Neuronal stem cell (in vitro differentiated cells): ENCODE measurements at places on chromosomes 13 and 19.

DNA sequence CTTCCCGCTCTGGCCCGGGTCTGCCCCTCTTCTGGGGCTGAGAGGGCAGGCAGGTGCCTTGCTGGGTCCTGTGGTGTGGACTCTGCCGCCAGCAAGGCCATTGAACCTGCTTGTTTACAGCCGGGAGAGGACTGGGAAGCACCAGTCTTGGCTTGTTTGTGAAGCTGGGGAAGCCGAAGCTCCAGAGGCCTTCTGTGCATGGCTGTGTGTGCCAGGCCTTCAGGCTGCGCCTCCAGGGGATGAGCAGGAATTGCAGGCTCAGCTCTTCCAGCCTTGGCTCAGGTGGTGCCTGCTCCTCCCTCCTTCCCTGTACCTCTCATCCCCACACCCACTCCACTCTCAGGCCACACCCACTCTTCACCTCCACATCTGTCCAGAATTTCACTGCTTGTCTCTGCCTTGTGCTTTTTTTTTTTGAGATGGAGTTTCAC is 17.5 kb downstream of the NDUFB7 start:
- no peak overlapping the region for H3K27ac ChIP-seq
- no peak overlapping the region for H3K4me3 ChIP-seq
- peaks cover 8% of the 10 kb centered on the region for H3K36me3 ChIP-seq
- H3K4me1 ChIP-seq = peaks cover 11% of the 10 kb centered on the region

DNA sequence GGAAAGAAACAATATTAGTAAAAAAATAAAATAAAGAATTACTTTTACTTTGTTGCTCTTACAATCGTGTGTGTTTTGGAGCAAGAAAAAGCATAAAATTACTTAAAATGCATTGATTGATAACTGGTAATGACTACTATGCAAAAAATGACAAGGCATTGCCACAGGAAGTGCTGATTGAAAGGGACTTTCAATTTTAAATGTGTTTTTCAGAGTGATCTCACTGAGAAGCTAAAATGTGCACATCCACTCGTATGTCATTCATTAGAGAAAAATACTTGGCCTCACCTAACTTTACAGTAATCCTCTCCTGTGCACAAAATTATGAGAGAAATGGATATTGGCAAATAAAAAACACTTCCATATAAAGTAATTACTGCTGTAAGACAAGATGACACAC is 934.9 kb downstream of the SLITRK6 start:
- H3K4me3 ChIP-seq = no peak overlapping the region
- no peaks in the 10 kb centered on the region for H3K36me3 ChIP-seq
- DNase-seq = no peak

DNA sequence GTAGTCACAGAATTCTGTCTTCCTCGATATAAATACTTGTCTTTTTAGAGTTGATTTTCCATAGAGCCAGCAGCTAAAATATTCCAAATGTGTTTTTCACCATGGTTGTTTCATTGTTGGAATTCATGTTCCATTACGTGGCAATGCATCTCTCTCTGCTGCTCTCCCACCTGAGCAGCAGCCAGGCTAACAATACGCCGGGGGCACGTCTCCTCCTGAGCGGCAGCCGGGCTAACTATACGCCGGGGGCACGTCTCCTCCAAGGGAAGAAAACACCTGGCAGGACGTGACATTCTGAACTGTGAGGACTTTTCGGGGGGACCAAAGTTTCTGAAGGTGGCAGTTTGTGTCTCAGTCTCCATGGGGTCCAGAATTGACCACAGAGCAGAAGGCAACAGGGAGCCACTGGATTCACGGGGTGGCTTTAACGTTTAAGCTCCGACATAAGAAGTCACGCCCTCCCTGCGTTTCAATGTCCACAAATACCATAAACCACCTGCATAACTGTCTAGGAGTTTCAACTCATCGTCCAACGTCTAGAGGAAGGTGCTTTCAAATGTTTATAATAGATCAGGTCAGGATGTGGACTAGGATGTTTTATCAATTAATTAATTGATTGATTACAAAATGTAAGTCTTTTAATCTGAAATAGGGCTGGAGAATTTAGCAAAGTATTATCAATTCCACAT is 15.1 kb downstream of the PLPP2 start:
- H3K4me1 ChIP-seq = peaks cover 11% of the 10 kb centered on the region
- no peak overlapping the region for H3K4me3 ChIP-seq
- DNase-seq = no peak
- H3K27ac ChIP-seq = no peak overlapping the region
- no peaks in the 10 kb centered on the region for H3K36me3 ChIP-seq

DNA sequence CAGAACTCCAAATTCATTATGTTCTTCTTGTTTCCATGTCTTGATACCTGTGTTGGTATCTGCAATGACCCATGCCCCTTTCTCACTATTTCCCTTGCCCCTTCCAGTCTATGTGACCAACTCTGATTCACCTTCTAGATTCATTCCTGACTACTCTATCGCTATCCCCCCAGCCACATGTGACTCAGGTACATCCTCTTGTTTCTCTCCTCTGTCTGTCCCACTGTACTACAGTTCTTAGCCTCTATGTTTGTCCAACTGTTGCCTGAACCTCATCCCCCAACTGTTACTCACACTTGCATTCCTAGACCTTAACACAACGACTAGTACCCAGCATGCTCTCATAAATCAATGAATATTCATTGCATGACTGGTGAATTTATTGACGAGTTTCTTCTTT is 10.0 kb upstream of the FLT3 start:
- no peak overlapping the region for H3K27ac ChIP-seq
- no peaks in the 10 kb centered on the region for H3K4me1 ChIP-seq
- H3K27me3 ChIP-seq = no peaks in the 10 kb centered on the region
- H3K4me3 ChIP-seq = no peak overlapping the region

DNA sequence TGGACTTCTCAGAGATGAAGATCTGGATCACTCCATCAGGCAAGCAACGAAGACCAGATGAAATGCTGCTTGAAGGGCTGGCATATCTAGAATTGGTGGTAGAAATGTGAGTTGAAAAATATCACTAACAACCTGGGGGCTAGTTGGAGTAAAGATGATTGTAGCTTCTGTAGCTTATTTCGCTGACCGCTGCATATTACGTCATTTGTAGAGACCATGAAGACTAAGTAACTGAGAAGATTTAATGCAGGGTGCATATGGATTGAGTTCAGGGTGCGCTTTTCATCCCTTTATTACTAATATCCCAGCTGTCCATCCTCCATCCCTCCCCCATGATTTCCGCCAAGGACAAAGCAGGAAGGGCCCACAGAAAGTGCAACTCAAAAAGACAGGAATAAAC is 1364.0 kb downstream of the PCDH9 start:
- no peak overlapping the region for H3K4me3 ChIP-seq
- DNase-seq = no peak
- no peaks in the 10 kb centered on the region for H3K27me3 ChIP-seq
- H3K27ac ChIP-seq = no peak overlapping the region
- H3K36me3 ChIP-seq = no peaks in the 10 kb centered on the region
- H3K4me1 ChIP-seq = no peaks in the 10 kb centered on the region

- peak overlapping the region; percentile 61 for H3K27ac ChIP-seq
- no peaks in the 10 kb centered on the region for H3K27me3 ChIP-seq
- peaks cover 30% of the 10 kb centered on the region for H3K4me1 ChIP-seq
- no peak for DNase-seq
- peak overlapping the region; percentile 35 for H3K4me3 ChIP-seq
Measured at GRCh38 chr19:1103132-1103707, 574 bp upstream of the GPX4 start.

GRCh38 chr13:19618977-19619376 is 14.5 kb upstream of the MPHOSPH8 start:
- no peak overlapping the region for H3K27ac ChIP-seq
- H3K27me3 ChIP-seq = no peaks in the 10 kb centered on the region
- no peak for DNase-seq
- H3K4me1 ChIP-seq = no peaks in the 10 kb centered on the region
- no peaks in the 10 kb centered on the region for H3K36me3 ChIP-seq
- no peak overlapping the region for H3K4me3 ChIP-seq

DNA sequence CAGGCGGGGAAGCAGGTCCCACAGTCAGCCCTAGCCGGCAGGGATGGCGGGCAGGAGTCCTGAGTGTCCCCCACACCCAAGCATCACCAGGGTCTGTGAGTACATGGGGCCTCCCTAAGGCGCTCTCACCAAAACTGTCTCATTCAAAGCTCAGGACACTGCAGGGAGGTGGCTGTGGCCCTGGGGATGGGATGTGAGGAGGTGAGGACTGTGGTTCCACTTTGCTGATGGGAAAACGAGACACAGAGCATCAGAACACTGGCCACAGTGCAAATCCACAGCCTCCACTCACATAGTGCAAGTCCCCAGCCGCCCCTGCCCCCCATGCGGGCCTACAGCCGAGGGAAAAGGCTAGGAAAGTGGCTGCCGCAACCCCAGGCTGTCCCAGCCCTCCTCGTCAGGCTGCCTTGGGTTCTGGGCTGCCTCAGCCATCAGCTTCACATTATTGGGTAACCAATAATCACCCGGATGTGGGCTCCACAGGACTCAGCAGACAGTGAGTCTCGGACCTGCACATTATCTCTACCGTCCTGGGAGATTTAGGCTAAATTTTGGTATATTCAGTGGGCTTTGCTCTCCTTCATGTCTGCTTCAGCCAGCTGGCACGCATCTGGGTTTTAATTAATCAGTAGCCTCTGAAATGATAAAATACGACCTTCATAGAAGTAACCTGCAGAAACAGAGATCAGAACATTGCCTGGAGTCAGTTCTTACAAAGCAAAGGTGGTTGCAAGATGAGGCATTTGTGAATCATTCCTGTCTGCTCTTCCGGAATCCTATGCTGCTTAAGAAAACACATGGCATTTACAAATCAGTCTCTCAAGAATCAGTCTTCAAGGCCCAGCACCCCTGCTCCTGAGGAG is 77.0 kb downstream of the SOX1 start:
- no peak overlapping the region for H3K4me3 ChIP-seq
- no peaks in the 10 kb centered on the region for H3K36me3 ChIP-seq
- H3K27me3 ChIP-seq = no peaks in the 10 kb centered on the region
- H3K4me1 ChIP-seq = peaks cover 8% of the 10 kb centered on the region

GRCh38 chr13:24279327-24280110 is 29.9 kb upstream of the C1QTNF9 start:
- no peak overlapping the region for H3K27ac ChIP-seq
- no peak for DNase-seq
- H3K4me3 ChIP-seq = no peak overlapping the region
- no peaks in the 10 kb centered on the region for H3K4me1 ChIP-seq
- H3K27me3 ChIP-seq = no peaks in the 10 kb centered on the region

GRCh38 chr13:32976056-32976805 is 40.0 kb upstream of the KL start:
- H3K36me3 ChIP-seq = no peaks in the 10 kb centered on the region
- H3K27ac ChIP-seq = no peak overlapping the region
- no peaks in the 10 kb centered on the region for H3K27me3 ChIP-seq
- DNase-seq = no peak
- H3K4me3 ChIP-seq = no peak overlapping the region

- no peak for DNase-seq
- no peak overlapping the region for H3K27ac ChIP-seq
- no peaks in the 10 kb centered on the region for H3K4me1 ChIP-seq
- H3K27me3 ChIP-seq = peaks cover 22% of the 10 kb centered on the region
Measured at GRCh38 chr13:28537171-28537570, 42.2 kb upstream of the FLT1 start.

DNA sequence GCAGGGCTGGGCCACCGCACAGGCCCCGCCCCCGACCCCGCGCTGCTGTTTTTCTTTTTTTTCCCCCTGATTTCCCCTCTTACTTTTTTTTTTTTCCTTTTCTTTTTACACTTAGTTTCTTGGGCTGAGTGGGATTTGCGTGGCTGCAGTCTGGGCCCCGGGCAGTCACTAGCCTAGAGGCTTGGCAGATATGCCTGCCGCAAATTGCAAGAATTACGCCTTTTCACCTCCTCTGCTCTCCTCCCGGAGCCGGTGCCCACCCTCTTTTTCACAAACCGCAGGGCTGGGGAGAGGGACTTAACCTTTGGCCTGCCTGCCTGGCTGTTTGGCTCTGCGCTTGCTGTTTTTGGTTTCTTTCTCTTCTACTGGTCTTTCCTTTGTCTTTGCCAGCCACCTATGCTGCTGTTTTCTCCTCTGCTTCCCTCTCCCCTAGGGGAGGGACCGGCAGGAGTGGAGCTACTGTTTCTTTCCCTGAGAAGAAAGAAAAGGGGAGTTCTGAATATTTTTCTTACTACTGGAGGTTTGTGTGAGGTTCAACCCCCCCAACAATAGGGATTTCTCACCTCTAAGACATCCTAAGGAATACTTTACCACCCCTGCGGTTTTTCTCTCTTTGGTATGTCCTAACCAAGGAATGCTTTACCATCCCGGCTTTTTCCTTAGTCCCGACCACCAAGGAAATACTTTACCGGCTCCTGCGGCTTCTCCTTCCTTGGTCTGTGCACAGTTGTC is 11.0 kb downstream of the ZNF552 start:
- H3K27ac ChIP-seq = peak overlapping the region; percentile 99
- H3K36me3 ChIP-seq = peaks cover 10% of the 10 kb centered on the region
- peak overlapping the region; percentile 49 for H3K4me3 ChIP-seq
- DNase-seq = peak; percentile 91

DNA sequence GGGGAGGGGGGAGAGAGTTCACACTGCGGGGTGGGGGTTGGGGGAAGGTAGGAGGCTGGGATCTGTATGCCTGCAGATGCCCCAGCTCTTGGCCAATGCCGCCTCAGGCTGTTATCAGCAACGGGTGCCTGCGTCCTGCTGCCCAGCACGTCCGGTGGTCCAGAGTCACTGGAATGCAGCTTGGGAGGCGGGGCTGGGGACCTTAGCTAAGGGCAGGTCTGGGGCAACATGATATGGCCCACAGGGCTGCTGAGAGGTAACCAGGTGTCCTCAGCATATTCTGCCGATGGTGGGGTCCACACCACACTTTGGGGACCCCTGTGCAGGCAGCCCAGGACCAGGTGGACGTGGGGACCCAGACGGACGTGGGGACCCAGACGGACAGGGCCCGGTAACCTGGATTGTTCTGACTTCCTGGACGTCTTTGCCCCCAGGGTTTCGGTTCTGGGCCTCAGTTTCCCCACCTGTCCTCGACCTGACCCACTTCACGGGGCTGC is 668 bp upstream of the ARHGAP45 start:
- H3K27ac ChIP-seq = no peak overlapping the region
- DNase-seq = no peak
- H3K36me3 ChIP-seq = no peaks in the 10 kb centered on the region
- H3K4me1 ChIP-seq = peaks cover 12% of the 10 kb centered on the region
- H3K4me3 ChIP-seq = no peak overlapping the region
- H3K27me3 ChIP-seq = peaks cover 42% of the 10 kb centered on the region

GRCh38 chr19:33420821-33421220 is 47.3 kb downstream of the CEBPG start:
- peaks cover 2% of the 10 kb centered on the region for H3K4me1 ChIP-seq
- no peaks in the 10 kb centered on the region for H3K27me3 ChIP-seq
- no peak overlapping the region for H3K27ac ChIP-seq
- H3K36me3 ChIP-seq = no peaks in the 10 kb centered on the region
- no peak overlapping the region for H3K4me3 ChIP-seq

GRCh38 chr19:7554565-7554964 is 19.0 kb downstream of the PNPLA6 start:
- H3K4me3 ChIP-seq = no peak overlapping the region
- H3K4me1 ChIP-seq = no peaks in the 10 kb centered on the region
- no peak for DNase-seq
- H3K36me3 ChIP-seq = peaks cover 35% of the 10 kb centered on the region

GRCh38 chr13:81682081-81682630 is 1341.2 kb upstream of the SPRY2 start:
- H3K27me3 ChIP-seq = no peaks in the 10 kb centered on the region
- no peak overlapping the region for H3K27ac ChIP-seq
- DNase-seq = no peak
- H3K4me3 ChIP-seq = no peak overlapping the region
- no peaks in the 10 kb centered on the region for H3K4me1 ChIP-seq

- H3K4me3 ChIP-seq = no peak overlapping the region
- H3K36me3 ChIP-seq = no peaks in the 10 kb centered on the region
- no peaks in the 10 kb centered on the region for H3K27me3 ChIP-seq
- no peak for DNase-seq
- H3K4me1 ChIP-seq = no peaks in the 10 kb centered on the region
- no peak overlapping the region for H3K27ac ChIP-seq
Measured at GRCh38 chr13:95239283-95239682, 62.0 kb downstream of the ABCC4 start.
